ENCODE measurements at places on chromosomes 5 and 9.

- no peak for DNase-seq
These were observed 171.3 kb downstream of the APBA1 start for GRCh38 chr9:69500896-69501295.

DNA sequence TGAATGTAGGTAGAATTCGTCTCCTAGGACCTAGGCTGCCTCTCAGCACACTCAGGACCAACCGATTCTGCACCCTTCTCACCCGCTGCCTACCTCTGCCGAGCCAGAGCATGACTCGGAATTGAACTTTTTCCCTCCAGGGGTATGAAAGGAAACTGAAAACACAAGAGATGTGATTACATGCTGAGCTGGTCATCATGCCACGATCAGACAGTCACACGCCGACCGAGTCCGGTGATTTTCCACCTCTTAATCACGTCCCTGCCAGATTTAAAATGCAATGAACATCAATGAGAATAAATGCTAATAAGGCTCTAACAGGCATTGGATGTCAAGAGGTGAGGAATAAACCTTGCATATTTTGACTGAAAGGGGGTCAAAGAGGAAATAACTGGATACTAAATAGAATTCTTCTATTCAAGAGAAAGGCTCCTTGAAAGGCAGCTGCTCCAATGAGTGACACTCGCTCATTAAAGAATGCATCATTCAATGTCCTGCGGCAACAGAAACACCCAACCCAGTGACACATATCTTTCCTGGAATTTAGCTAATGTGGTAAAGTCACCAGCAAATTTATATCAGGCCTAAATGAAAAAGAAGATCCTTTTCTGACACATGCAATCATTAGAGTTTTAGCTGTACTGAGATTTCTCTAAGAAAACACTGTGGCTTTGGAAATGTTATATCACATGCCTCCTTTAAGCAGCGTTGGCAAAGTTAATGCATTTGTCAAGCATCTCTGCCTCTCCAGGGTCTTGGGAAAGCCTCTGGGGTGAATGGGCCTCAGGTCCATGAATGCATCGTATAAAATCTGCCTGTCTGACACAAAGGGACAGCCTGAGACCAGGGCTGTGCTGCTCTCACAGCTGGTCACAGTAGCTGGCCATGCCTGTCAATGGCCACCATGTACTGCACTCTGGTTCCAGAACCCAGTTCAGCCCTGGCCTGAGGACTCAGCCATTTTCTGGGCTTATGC, 128.7 kb downstream of the SPOCK1 start:
- DNase-seq = no peak

DNA sequence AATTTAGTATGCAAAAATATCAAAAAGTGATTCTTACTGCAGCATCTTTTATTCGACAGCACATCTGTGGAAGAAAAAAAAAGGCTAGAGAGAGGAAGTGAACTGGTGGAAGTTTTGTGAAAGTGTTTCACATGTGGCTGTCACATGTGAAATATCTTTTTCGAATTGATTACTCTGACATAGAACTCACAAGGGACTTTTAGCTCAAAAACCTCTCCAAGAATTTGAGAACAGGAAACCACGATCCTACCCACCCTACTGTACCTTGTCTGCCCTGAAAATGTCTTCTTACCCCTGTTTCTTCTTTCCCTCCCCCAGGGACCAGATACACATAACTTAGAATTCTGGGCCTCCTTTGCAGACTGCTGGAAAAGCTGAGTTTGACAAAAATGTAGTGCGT, 106.5 kb upstream of the PRRC1 start:
- DNase-seq = no peak

GRCh38 chr5:53095931-53096525, 13.5 kb downstream of the MOCS2 start:
- DNase-seq = peak; percentile 52

DNA sequence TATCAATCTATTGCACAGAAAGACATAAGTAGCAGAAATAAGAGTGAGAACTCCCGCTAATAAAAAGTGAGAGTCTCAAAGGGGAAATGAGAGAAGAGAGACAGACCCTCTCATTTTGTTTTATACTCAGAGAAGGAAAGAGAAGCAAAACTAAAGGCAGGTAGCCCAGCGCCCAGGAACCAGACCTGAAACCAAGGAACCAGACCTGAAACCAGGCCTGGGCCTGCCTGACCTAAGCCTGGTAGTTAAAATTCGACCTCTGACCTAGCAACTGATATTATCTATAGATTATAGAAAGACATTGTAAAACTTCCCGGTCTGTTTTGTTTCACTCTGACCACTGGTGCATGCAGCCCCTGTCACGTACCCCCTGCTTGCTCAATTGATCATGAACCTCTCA, 134.5 kb upstream of the SEMA6A start:
- no peak for DNase-seq

- DNase-seq = peak; percentile 45
These were observed 35.2 kb downstream of the RLN2 start for GRCh38 chr9:5269249-5269715.

GRCh38 chr5:133333326-133334150, 278.8 kb downstream of the FSTL4 start:
- no peak for DNase-seq

- no peak for DNase-seq
These were observed 23.6 kb downstream of the OR2V2 start for GRCh38 chr5:181170996-181171395.

DNA sequence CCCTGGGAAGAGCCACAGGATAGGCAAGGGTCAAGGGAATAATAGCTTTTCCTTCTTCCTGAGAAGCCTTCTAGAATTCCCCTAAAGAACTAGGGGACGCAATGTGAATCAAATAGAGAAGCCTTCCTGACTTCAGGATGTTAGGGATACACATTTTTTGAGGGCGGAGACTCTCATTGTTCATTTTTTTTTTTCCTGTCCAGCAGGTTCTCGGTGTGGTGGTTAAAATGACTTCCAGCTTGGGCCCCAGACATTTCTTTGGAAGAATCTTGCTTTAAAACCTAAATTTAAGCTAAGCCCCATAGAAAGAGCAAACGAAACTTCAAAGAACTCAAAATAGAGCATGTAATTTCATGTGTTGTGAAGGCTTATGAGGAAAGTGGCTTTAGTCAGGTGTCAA, 80.8 kb downstream of the IQGAP2 start:
- no peak for DNase-seq

DNA sequence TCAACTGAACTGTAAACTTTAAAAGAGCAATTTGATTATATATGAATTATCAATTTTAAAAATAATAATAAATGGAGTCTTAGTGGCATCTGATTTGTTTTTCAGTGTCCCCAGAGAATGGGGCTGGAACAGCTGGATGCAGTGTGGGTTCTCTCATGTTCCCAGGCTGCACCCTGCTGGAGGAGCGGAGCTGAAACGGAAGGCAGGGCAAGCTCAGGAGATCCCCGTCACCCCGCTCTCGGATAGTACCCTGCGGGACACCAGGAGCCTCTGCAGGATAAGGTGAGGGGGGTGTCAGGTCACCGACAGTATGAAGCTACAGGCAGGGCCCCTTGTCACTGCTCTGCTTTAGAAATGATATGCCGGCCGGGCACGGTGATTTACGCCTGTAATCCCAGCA, 57.3 kb downstream of the S1PR3 start:
- no peak for DNase-seq

DNA sequence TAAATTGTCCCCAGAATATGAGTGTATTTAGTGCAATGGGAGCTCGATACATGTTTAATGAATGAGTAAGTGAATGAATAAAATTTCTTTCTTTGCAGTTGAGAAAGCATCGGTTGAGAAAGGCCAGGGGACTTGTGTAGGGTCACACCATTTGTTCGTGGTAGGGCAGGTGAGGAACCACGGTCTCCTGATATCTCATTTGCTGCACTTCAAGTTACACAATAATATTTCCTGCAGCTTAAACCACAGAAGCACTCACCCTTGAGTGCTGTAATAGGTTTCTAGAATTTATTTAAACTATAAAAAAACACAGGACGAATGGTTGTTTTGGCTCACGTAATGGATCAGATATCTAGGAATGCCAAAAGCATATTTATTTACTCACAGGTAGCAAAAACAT, 429.8 kb downstream of the SPATA31D1 start:
- peak; percentile 25 for DNase-seq

DNA sequence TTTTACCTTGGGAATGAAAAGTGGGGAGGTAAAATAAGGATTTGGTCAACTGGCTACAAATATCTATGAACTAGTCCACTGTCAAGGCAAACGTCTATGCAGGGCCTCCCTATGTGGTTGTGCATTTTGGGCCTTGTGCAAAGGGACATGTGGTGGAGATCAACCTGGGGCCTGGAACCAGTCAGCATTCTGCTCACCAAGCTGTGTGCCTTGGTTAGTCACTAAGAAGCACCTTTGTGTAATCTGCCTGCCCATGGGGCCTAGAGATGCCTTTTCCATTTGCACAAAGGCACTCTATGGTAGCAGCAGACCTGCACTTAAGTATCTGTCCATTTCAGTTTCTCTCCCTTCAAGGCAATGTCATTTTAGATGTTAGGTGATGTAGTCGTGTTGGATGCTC, 184.0 kb downstream of the GNAQ start:
- DNase-seq = no peak

GRCh38 chr5:6660688-6661087, 27.4 kb downstream of the SRD5A1 start:
- no peak for DNase-seq

DNA sequence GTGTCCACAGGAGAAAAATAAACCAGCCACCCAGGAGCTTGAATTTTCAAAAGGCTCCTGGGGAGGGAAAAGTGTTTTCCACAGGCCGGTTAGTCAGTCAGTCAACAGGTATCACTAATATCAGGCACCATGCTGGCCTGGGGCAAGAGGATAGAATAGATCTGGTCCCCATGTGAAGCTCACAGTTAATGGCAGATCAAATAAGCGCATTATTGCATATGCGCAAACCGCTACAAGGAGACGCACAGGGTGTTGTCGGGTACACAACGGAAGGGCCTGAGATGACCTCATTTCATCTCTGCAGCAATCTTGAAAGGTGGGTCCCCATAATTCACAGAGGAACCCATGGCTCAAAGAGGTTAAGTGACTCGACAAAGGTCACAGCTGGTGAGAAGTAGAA, 260.7 kb downstream of the CRB2 start:
- no peak for DNase-seq

- DNase-seq = peak; percentile 47
These were observed 13.7 kb upstream of the ARAP3 start for GRCh38 chr5:141695627-141696215.

- DNase-seq = no peak
These were observed 483 bp upstream of the DAB2IP start for GRCh38 chr9:121651008-121651294.

- no peak for DNase-seq
These were observed 16.9 kb downstream of the LMX1B start for GRCh38 chr9:126630458-126631237.

DNA sequence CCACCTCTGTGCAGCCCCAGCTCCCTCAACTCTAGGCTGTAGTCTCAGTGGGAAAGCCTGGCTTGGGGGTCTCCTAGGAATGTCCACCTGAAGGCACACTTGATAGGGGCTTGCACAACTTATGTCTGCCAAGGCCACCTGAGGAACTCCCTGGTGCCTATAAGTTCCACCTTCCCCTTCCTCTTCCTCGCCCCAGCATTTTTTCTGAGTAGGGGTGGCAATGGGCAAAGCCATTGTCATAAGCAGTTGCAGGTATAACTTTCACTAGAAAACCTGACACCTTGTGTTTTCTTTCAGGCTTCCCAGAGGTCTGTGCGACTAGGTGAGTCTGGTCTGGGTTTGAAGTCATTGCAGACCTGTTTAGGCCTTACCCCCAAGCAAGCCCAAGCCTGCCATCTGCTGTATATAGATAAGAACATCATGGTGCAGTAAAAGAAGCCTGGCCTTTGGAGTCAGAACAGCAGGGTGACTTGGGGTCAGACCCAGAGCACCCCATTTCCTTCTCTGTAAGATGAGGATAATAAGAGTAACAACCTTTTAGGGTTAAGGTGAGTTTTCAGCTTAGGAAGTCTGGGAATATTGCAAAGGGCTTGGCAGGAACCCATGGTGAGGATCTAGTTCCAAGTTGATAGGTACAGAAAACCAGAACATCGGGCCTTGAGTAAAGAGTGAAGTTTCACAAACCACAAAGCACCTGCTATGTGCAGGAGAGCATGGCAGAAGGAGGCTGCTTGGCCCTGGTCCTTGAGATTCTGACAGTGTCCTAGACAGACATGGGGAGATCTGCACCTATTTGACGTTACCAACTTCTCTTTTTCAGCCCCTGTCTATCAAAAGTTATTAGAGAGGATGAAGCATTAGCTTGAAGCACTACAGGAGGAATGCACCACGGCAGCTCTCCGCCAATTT, 33.8 kb downstream of the TGFBI start:
- peak; percentile 65 for DNase-seq

- no peak for DNase-seq
These were observed 86.6 kb downstream of the MAMDC2 start for GRCh38 chr9:70130266-70130665.

GRCh38 chr5:134813407-134813806, 32.4 kb upstream of the C5orf24 start:
- no peak for DNase-seq

GRCh38 chr5:43041669-43042175, 1.6 kb upstream of the ANXA2R start:
- DNase-seq = peak; percentile 71

GRCh38 chr5:85865296-85865695, 752.4 kb upstream of the COX7C start:
- DNase-seq = no peak

DNA sequence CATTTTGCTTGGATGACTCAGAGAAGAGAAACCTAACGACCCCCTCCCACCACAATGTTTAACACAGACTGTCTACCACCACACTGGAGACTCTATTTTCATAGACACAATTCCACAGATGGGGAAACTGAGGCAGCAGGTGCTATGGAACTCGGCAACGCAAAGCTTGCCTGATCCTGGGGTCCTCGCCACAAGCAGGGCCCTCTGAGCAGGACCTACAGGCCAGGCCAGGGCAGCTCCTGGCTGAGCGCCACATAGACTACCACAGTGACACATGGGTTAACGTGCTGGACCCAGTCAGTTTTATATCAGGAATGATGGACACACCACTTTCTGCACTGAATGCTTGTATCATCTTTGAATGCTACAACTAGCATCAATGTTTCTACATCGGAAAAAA, 11.8 kb downstream of the IPPK start:
- DNase-seq = no peak

Measured in H4 (cell line).